Heart right ventricle (tissue), 16 donors: ENCODE measurements at places on chromosomes 2 and 18. TPM values are rescaled to one million over a fixed set of nuclear protein-coding genes. Genes with fewer than 3 reads are reported as not detected.

Gene BUB1
- total RNA-seq, result 1.6 TPM

Gene APOB
- 45.4 TPM for total RNA-seq

Gene TTN
- 3,334 TPM for total RNA-seq

Gene SMYD1
- 534 TPM for total RNA-seq

Gene CCL20
- total RNA-seq, result not detected

- no peak overlapping the region for H3K4me3 ChIP-seq
- no peaks in the 10 kb centered on the region for H3K27me3 ChIP-seq
- DNase-seq, result no peak
- peaks cover 92% of the 10 kb centered on the region for H3K36me3 ChIP-seq
These were observed 37.4 kb downstream of the TMEM87B start for GRCh38 chr2:112092286-112093041.

GRCh38 chr18:11887328-11888128, 20.6 kb downstream of the MPPE1 start:
- H3K27ac ChIP-seq, result no peak overlapping the region
- H3K27me3 ChIP-seq, result no peaks in the 10 kb centered on the region
- no peak overlapping the region for H3K4me3 ChIP-seq

DNA sequence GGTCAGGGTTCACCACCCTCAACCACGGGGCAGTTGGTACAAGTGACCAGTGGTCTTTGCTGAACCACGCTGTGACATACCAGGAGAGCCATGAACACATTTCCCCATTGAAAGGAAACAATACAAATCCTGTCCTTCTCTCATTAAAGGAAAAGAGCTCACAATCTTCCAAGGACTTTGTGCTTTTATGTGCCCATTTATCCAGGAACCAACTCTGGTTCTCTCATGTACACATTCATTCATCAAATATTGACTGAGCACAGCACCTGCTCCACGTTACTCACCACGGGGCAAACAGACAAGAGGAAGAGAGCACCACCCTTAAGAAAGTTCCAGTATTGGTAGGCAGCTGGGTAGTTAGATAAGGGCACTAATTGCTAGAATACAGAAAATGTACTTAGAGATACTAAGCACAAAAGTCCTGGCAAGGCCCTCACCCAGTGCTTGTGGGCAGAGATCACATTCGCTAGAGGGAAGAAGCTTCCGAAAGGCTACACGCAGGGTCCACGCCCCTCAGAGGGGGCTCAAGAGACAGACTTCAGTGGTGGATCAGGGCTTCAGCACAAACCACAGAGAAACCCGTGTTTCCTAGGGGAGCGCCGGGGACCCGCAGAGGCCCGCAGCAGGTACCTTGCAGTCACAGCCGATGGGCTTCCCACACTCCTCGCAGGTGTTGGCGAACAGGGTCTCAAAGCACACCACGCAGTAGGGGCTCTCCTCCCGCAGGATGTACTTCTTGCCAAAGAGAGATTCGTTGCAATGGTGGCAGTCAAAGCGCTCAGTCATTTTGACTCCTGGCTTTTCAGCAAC, 12.9 kb downstream of the FHL2 start:
- H3K4me1 ChIP-seq, result peaks cover 54% of the 10 kb centered on the region
- no peaks in the 10 kb centered on the region for H3K27me3 ChIP-seq
- H3K36me3 ChIP-seq, result no peaks in the 10 kb centered on the region
- no peak for DNase-seq

GRCh38 chr2:16744521-16744920, 78.9 kb upstream of the CYRIA start:
- H3K4me1 ChIP-seq, result no peaks in the 10 kb centered on the region
- no peak overlapping the region for H3K27ac ChIP-seq
- H3K36me3 ChIP-seq, result no peaks in the 10 kb centered on the region

DNA sequence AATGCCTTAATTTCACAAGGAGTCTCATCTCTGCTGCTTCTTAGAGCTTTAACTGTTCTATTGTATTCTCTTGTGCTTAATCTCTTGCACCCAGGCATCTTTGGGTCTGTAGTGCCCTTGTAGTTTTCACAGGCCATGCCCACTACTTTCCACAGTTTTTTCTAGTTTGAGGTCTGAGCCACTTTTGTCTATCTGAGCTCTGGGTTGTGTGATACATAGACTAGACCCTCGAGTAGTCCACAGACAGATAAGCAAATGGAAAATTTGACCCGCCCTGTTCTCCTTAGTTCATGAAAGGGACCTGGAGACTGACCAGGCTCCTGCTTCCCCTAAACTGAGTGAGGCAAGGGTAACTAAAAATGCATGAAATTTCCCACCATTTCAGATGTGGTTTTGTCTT, 466.8 kb upstream of the ZEB2 start:
- H3K27ac ChIP-seq, result no peak overlapping the region
- no peaks in the 10 kb centered on the region for H3K4me1 ChIP-seq
- no peak overlapping the region for H3K4me3 ChIP-seq
- H3K27me3 ChIP-seq, result no peaks in the 10 kb centered on the region
- DNase-seq, result no peak
- no peaks in the 10 kb centered on the region for H3K36me3 ChIP-seq

- no peak for DNase-seq
- no peak overlapping the region for H3K4me3 ChIP-seq
- H3K36me3 ChIP-seq, result no peaks in the 10 kb centered on the region
- no peaks in the 10 kb centered on the region for H3K4me1 ChIP-seq
These were observed 93.5 kb upstream of the SLC14A2 start for GRCh38 chr18:45521777-45522176.

GRCh38 chr2:54741250-54741649, 17.8 kb downstream of the EML6 start:
- H3K27me3 ChIP-seq, result no peaks in the 10 kb centered on the region
- DNase-seq, result no peak
- no peak overlapping the region for H3K27ac ChIP-seq
- H3K4me3 ChIP-seq, result no peak overlapping the region
